ENCODE measurements at places on chromosomes 5 and 9.

DNA sequence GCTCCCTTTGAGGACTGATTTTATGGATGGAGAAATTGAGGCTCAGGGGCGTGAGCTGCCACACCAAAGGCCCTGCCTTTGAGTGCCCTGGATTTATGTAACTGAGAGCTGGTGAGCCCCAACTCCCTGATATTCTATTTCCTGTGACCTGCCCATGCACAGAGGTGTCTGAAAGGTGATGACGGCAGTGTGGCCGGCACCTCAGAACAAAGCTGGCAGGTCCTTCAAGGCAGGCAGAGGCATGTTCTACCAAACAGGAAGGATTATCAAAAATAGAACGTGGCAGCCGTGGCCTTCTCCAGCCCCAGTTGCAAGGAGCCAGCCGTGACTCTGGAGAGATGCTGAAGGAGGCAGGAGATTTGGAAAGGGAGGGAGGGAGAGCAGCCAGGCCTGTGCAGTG is 36.2 kb downstream of the INSYN2B start:
- DNase-seq: no peak

GRCh38 chr9:96417661-96418082 is 498 bp downstream of the ZNF367 start:
- no peak for DNase-seq

- no peak for DNase-seq
Observed at GRCh38 chr9:96620832-96621269, 1.2 kb upstream of the CDC14B start.

- no peak for DNase-seq
Observed at GRCh38 chr9:6355728-6356127, 27.6 kb downstream of the TPD52L3 start.

DNA sequence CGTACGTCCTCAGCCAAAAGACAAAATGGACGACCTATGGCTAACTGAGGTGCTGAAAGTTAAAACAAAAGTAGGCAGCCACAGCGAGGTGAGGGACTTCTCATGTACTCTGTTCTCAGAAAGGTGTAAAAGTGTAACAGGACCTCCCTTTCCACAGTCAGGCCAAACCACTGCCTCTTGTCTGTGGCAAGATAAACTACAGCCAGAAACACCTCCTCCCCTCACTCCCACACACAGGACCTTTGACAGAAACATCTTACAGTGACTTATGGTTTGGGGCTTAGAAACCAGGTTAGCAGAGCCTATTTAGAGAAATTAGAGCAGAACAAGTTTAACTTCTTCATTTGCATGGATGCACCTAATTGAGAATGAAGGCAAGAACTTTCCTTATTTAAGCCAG is 499.1 kb upstream of the GRIN3A start:
- no peak for DNase-seq

- DNase-seq: no peak
Observed at GRCh38 chr5:96384353-96384752, 48.7 kb downstream of the PCSK1 start.

DNA sequence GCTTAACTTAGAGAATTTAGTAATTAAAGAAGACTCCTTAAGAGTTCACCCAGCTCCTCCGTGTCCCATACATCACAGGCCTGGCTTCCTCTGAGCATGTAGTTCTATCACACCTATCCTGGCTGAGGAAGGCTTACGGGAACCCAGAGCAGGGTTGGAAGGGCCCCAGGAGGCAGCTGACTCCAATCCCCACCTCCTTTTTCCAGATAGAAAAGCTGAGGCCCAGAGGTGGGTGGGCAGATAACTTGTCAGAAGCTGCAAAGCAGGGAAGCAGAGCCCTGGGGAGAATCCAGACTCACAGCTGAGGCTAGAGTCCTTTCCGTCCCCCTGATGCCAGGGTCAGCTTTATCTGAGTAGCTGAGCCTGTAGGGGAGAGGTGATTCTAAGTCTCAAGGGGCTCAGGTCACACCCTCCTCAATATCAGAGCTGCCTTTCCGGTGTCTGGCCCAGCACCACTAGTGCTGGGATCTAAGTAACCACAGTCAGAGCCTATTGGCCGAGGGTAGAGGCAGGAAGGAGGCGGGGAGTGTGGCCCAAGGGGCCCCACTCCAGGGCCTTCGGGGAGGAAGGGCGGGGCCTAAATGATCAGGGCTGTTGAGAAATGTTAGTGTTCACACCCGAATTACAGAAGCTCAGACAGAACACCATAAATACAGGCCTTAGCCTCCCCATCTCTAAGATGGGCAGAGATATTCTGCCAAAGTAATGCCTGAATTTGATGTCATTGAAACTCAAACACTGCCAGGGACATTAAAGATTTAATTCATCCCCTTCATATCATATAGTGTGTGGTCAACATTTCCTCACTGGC is 9.9 kb downstream of the CCDC69 start:
- no peak for DNase-seq

GRCh38 chr5:62606878-62607277 is 28.3 kb downstream of the LRRC70 start:
- DNase-seq: no peak

GRCh38 chr9:23707249-23707648 is 118.8 kb downstream of the ELAVL2 start:
- DNase-seq: no peak

- peak; percentile 55 for DNase-seq
Observed at GRCh38 chr9:129383561-129384490, 205.8 kb upstream of the IER5L start.

DNA sequence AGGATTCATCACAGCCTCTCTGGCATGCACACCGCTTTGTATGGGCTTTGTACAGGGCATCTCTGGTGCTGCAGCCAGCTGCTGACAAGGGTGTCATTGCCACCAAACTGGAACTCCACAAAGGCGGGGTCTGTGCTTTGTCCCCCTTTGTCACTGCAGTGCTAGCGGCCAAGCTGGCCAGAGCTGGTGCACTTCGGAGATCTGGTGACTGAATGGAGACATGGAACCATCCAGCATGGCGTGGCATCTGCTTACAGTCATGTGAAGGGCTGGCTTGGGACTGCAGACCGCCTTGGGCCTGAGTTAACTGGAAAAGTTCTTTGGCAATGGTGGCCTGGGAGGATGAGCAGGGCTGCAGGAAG is 18.7 kb upstream of the COL5A1 start:
- DNase-seq: no peak

GRCh38 chr5:138948471-138949222 is 73.5 kb upstream of the LRRTM2 start:
- no peak for DNase-seq

- no peak for DNase-seq
Observed at GRCh38 chr5:81303563-81303962, 2.2 kb downstream of the ZCCHC9 start.

DNA sequence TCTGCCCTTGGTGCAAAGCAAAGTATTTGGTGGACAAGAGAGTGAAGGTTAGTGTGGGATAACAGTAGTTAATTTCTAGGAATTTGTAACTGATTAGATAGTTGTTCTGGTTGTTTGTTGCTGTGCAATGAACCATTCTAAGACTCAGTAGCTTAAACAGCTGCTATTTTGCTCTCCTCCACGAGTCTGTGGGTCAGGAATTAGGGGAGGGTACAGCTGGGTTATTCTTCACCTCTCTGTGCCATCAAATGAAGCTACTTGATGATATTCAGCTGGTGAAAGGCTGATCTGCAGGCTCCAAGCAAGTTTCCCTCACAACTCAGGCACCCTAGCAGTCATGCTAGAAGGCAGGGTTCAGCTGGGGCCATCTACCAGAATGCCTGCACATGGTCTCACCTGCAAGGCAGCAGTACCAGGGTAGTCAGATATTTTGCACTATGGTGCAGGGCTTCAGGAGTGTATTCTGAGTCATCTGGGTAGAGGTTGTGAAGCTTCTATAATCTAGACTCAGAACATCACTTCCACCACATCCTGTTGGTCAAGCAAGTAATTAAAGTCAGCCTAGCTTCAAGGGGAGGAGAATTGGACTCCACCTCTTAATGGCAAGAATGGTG is 159.5 kb upstream of the SLC28A3 start:
- no peak for DNase-seq

- DNase-seq: no peak
Observed at GRCh38 chr9:130483371-130483971, 38.7 kb downstream of the ASS1 start.

DNA sequence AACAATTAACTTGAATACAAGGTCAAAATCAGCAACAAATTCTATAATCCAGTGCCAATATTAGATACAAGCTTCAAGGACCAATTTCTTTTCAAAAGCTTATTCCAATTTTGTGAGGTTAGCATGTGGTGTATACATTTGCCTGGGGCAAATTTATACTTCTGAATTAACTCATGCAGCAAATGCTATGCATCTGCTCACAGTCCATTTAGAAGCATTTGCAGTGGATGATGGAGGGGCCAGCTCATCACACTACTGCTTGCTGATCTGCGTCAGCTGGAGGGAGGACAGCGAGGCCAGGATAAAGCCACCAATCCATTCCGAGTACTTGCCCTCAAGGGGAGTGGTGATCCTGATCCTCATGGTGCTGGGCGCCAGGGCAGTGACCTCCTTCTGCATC is 474.3 kb upstream of the KIF2A start:
- DNase-seq: no peak

DNA sequence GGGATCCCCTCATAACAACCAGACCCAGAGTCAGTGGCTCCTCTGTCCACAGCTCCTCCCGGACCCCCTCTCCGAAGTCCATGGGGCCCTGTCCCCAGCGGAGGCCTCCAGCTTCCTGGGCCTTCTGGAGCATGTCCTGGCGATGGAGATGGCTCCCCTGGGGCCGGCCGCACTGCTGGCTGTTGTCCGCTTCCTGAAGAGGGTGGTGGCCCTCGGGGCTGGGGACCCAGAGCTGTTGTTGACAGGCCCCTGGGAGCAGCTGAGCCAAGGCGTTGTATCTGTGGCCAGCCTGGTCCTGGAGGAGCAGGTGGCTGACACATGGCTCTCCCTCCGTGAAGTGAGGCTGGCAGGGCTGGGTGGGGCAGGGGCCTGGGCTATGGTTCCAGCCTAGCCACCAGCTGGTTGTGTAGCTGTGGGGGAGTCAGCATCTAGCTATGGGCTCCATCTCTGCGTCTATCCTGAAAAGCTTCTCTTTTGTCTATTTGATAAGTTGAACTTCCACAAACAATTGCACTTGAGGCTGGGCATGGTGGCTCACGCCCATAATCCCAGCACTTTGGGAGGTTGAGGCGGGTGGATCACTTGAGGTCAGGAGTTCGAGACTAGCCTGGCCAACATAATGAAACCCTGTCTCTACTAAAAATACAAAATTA is 4.7 kb downstream of the ADGRD2 start:
- DNase-seq: no peak

DNA sequence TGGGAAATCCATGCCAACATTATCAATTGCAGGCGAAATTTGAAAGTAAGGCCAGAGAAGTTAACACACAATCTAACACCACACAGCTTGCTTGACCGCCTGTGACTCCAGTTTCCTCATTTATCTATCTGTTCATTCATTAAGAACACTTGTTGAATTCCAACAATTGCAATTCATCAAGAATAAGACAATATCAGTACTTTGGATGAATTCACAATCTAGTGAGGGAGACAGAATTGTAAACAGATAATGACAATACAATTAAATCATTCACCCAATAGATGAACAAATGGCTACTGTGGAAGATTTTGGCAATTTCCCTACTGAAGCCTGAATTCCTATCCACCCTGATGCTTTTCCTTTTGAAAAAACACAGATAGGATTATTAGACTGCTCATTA is 181.6 kb downstream of the TRIM36 start:
- no peak for DNase-seq

DNA sequence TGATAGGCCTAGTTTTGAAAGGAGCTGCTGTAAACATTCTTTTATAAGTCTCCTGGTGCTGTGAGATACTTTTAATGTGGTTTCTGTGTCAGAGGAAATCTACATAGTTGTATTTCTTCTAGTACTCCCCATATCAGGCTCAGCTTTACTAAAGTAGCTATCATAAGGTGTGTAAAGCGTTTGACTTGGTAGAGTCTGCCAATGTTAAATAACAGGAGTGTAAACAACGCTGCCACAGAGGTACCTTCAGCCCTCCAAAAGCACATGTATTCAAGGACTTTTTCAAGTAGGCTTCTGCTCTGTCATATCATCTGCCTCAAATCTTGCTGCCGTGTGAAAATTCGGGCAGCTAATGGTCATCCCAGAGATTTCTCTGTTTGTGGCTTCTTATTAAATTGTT is 142.7 kb downstream of the ZSWIM6 start:
- no peak for DNase-seq

- DNase-seq: no peak
Observed at GRCh38 chr5:123283031-123283430, 140.2 kb downstream of the CEP120 start.

GRCh38 chr5:673831-674629 is 19.1 kb downstream of the TPPP start:
- no peak for DNase-seq

All from NCI-H510A treated with DMSO at 0.1 percent for 48 hours (cell line).